ENCODE measurements at places on chromosomes 12 and 14.

GRCh38 chr12:124412646-124413015 lies 117.7 kb downstream of the RFLNA start:
- no peak for DNase-seq

- DNase-seq: no peak
Measured at GRCh38 chr14:43665570-43666267, 841.4 kb downstream of the FSCB start.

DNA sequence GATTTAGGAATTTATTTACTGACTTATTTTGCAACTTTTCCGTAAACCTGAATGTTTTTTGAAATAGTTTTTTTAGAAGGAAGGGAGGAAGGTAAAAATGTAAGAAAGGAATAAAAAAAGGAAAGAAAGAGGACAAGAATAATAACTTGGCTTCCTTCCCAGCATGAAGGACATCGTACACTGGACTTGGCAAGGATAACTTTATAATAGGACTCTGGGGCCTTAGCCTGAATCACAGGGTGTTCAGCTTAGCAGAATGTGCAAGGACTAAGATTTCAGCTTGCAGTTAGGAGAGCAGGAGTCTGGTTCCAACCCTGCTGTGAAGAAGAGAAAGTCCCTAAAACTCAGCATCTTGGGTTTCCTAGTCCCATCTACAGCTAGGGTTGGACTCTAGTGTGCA lies 1053.3 kb downstream of the VRK1 start:
- DNase-seq: no peak

DNA sequence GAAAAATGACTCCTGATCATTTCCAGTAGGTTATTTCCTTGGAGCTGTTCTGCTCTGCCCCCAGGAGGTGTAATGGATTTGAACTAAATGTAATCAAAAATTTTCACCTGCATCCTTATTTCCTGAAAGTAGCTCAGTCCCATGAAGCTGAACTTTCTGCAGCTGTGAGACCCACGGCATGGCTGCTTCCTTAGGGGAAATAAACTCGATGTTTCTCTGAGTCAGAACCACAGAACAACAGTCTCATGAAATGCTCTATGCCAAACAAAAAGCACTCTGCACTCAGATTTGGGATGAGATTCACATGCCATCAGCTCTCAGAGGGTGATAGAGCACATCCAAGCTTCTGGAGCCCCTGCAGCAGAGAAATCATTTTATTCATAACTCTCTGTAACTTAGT lies 224.1 kb upstream of the PLEKHG7 start:
- no peak for DNase-seq

GRCh38 chr14:105647784-105648608 lies 121.6 kb downstream of the TMEM121 start:
- no peak for DNase-seq

DNA sequence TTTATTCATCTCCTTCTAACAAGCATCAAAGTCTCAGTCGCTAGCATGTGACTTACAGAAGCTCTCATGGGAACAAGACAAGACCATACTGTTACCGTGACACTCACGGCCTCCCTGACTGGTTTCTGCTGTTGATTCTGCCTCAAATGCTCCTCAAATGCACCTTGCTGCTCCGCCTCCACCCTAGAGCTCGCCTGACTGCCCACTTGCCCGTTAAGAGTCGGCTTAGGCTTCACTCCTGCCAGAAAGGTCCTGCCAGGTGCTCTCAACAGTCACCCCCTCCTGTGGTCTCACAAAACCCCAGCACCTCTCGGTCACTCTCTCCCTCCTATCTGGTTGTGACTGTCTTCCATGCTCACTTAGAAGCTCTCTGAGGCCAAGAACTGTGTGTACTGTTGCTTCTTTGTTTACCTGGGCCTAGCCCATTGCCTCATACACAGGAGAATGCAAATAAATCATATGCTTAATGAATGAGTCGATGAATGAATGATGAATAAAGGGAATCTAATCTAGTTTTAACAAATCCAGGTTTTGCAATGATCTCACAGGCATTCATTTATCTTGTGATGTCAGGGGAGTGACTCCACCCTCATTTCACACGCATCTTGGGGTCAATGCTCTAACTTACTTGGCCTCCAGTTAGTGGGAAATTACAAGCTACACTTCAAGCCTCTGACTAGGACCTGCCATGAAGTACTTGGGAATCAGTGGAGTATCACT lies 41.3 kb downstream of the SSH1 start:
- no peak for DNase-seq

All from D721Med (cell line).